ENCODE measurements at places on chromosomes 5 and 9.

GRCh38 chr5:172527559-172527958 is 73.2 kb upstream of the SH3PXD2B start:
- DNase-seq = no peak

GRCh38 chr9:16661816-16662215 is 208.7 kb downstream of the BNC2 start:
- DNase-seq = no peak

DNA sequence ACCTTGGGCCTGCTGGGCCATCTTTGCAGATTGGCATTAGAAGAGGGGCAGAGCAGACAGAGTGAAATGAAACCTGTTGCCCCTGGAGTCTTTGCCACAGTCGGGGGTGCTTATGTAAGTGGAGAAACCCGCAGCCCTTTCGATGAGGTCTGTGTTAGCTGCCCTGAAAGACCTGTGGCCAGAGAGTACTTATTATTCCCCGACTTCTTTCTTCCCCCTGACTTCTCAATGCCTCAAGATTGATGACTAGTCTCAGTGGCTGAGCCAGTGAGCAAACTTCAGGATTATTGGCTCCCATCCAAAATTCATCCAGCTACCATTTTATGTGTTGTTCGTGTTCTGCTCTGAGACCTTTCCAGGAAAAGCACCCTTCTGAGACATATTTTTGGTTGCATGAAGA is 7.6 kb downstream of the NTRK2 start:
- no peak for DNase-seq

- no peak for DNase-seq
Measured at GRCh38 chr5:76391014-76391413, 12.1 kb upstream of the IQGAP2 start.

- DNase-seq = peak; percentile 66
Measured at GRCh38 chr5:151696470-151697061, 9.9 kb upstream of the SPARC start.

GRCh38 chr9:71638627-71639026 is 129.7 kb downstream of the CEMIP2 start:
- no peak for DNase-seq

DNA sequence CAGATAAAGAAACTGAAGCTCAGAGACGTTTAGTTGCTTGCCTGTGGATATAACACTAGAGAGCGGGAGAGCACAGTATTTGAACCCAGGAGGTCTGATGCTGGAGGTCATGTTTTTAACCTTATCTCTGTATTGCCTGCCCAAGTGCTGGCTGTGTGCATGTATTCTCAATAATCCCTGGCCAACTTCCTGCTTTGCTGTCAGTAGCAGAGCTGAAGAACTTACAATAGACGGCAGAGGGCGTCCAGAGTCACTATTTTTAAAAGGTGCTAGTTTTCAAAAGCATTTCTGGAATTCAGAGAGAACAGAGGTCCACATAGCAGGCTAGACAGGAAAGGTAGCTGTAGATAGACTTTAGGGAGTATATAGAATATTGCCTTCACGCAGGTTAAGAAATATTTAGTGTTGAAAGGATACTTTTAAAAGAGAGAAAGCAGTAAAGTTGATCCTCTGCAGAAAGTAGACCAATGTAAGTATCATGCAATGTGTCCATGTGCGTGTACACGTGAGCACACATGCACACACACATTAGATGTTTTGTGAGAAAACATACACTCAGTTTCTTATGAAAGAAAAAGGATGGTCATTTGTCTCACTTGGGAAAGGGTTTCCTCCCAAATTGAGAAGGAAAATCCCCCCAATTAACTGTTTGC is 46.3 kb downstream of the PTCD2 start:
- no peak for DNase-seq

DNA sequence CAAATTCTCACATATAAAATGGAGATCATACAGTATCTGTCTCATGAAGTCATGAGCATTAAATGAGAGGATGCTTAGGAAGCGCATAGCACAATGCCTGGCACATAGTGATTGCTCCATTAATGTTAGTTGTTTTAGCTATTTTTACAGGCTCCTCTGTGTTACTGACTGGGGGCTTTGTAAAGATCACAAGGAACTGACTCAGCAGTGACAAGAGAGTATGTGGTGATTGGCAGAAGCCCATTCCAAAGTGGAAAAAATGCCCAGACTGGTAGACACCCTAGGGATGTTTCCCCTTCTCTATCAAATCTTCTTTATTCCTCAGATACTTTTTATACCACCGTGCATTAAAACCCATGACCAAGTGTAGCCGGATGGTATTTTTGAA is 33.5 kb downstream of the ABLIM3 start:
- DNase-seq = no peak

GRCh38 chr5:97979740-97980139 is 793.7 kb upstream of the RGMB start:
- DNase-seq = no peak

GRCh38 chr9:10774051-10774450 is 161.2 kb upstream of the PTPRD start:
- DNase-seq = no peak

DNA sequence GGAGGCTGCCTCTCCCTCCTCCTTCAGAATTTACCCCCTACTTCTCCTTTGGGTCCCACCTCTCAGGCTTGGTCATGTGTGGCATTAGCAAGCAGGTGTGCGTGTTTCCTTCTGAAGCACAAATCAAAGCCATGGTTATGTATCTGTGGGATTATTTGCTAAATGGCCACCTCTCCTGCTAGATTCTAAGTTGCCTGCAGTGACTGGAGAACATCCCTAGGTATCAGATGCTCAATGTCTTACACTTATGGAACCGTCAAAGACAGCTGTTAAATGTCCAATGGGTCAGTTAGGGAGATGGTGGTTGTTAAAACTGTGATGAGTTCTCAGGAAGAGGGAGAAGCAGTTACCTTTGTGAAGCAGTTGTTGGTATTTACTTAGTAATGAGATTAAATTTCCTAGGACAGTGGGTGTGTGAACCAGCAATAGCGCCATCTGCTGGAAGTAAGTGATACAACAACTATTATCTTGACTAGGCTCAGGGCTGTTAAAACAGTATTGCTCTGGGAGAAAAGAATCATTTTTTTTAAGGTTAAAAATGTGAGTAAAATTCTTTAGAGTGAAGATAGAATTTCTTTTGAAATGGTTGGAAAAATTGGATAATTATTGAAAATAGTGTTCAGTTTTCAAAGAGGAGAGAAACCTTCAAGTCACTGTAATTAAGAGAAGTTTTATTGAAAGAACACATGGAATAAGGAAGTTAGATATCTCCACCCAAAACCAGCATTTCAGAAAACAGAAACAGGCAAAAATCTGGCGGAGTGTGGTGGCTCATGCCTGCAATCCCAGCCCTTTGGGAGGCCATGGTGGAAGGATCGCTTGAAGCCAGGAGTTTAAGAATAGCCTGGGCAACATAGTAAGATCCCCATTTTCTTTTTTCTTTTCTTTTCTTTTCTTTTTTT is 71.3 kb downstream of the TMC1 start:
- DNase-seq = no peak

- DNase-seq = no peak
Measured at GRCh38 chr5:133144245-133144981, 92.6 kb downstream of the HSPA4 start.

DNA sequence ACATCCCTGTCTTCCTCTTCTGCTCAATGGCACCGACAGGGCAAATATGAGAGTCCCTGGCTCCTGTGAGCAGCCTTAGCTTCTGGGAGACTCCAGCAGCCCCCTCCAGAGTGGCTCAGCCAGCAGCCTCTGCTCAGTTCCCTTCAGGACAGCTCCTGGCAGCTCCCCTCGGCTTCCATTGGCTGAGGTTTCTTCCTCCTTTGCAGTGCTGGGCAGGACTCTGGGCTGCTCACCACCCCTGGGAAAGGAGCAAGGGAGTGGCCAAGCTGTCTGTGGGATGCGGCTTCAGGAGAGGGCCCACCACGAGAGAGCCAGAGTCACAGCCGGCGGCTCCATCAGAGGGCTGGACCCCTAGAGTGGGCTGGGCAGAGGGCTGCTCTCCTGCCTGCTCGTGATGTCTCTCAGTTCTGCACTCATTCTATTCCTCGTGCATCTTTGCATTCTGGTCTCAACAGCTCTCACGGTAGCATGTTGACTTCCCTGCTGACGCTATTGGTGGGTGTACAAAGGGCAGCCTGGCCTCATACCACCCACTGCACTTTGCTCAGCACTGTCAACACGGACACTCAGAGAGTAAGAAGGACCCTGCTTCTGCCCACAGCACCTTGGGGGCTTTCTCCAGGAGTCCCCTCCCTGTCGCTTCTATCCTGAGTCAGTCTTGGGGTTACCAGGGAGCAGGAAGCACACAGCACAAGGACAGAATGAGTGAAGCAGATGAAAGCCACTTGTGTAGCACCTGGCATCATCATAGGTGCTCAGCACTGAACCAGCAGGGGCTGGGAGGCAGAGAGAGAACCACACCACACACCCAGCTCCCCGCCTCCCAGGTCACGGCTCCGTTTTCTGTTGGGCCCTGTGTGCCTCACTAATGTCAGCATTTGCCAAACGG is 80.9 kb upstream of the ALDH1B1 start:
- DNase-seq = no peak

DNA sequence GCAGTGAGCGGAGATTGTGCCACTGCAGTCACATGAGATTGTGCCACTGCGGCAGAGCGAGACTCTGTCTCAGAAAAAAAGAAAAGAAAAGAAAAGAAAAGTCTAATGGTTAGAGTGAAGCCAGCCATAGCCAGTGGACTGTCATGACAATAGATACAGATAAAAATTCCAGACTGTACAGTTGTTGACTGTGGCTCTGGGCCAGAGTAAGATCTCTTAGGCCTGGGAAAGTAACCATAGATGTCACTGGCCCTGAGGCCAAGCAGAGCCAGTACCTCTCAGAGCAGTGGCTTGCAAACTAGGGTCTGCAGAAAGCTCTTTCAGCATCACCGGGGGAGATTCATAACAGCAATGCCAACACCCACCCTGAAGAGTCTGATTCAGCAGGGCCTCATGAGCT is 44.1 kb upstream of the SUB1 start:
- no peak for DNase-seq

DNA sequence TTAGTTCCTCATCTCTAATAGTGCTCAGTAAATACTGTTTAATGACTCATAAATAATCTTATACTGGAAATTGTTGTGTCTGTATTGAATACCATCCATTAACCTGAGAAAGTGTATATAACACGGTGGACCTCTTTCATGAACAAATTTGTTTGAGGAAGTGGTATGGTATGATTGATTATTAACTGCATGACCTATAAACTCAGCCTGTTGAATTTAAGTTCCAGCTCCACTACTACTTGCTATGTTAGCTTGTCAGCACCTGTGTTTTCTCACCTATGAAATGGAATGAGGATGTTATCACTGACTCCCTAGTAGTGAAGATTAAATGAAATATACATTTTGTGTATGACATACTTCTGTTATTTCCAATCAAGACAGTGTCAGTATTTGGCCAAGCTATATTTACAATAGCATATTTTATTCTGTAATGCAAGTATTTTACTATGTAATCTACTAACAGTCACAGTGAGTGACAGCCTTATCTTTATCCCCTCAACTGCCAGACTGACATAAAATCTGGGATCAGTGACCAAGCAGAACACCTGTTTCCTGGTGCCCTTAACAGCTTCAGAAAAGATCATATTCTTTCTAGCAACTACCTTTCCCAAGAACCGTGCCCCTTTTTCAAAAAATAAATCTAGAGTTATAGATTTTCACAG is 77.3 kb upstream of the ITGA1 start:
- no peak for DNase-seq

DNA sequence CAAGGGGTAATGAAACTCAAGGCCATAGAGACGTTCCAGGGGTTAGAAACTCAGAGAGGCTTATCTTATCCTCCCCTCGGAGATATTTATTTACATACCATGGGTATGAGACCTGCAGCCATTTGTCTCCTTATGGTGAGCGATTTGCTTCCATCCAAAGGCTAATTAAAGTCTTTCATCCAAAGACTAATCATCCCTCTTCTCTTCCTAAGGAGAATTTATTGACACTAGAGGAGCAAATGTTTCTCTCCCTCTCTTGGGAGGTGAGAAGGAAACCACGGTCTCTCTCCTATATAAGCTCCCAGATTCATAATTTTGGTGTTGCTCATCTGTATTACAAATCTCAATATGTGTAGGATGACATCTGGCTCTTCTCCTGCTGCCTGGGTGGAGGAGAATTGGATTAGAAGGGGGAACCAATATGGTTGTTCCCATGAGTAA is 31.0 kb upstream of the RPS23 start:
- no peak for DNase-seq

- no peak for DNase-seq
Measured at GRCh38 chr9:7121664-7122063, 363.9 kb downstream of the KDM4C start.

GRCh38 chr9:16133556-16134227 is 580.8 kb downstream of the CCDC171 start:
- peak; percentile 65 for DNase-seq

GRCh38 chr9:93262537-93263310 is 78.8 kb downstream of the WNK2 start:
- no peak for DNase-seq

GRCh38 chr9:13443346-13444244 is 164.1 kb upstream of the MPDZ start:
- DNase-seq = no peak

GRCh38 chr9:137232510-137232909 is 1.8 kb downstream of the SLC34A3 start:
- no peak for DNase-seq

DNA sequence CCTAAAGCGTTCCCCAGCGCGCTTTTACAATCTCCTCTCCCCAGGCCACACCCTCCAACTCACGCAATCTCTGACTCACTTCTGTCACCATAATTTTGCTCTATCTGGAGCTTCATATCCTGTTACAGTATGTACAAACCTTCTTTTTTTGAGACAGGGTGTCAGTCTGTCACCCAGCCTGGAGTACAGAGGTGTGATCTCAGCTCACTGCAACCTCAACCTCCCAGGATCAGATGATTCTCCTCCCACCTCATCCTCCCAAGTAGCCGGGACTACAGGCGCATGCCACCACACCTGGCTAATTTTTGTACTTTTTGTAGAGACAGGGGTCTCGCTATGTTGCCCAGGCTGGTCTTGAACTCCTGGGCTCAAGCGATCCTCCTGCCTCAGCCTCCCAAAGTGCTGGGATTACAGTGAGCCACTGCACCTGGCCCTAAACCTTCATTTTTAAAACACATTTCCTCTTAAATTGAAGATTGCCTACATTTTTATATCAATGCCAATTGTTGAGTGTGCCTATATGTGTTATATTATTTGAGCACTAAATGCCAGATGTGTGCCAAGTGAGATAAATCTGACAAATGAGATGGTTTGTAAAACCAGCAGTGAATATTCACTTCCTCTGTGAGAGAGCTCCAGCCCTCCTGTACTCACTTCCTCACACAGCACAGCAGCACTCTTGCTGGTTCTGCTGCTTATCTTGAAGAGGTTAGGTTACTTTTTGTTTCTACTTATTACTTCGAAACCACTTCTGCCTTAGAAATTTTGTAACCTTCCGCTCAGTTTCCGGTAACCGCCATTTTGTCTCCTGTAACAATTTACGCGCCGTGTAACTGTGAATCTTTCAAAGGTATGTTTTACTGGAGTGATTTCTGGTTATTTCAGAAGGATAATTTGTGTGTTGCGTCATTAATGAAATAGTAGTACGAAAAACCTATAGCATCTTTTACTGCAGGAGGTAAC is 57.9 kb downstream of the DOCK8 start:
- DNase-seq = no peak

Data from kidney epithelial cell (primary cell).